ENCODE measurements at places on chromosomes 3 and 15.

DNA sequence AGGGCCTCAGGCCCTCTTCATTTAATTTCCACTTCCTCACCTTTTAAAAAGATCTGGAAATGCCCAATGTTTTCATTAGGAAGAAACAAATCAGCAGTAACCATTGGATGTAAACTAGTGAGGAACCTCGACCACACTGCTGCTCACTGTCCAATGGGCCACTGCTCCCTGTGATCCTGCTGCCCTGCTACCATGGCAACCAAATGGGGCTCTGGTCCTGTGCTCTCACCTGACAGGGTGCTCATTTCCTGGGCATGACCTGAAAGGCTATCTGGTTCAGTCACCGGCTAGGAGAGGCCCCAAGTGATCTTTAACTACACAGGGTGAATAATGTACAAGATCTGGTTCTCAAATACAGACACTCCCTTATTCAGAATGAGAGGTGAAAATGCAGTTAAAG is 54.6 kb downstream of the ARHGEF3 start:
- DNase-seq, result no peak

DNA sequence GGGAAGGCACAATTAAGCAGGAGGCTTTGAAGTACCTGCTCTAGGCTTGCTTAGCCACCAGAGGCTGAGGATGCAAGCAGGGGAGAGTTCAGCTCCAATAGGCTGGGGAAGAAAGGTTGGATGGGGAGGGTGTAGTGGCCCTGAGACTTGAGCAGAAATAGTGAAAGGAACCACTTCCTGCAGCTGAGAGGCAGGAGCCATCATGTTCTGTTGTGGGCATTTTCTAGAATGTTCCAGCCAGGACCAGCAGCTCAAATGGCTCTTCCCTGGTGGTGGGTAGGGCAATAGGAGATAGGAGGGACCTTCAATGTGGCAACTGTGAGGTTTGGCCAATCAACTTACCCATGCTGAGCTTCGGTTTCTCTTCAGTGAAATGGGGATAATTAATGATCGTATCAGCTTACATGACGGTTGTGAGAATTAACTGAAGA is 79.1 kb upstream of the CGNL1 start:
- no peak for DNase-seq

DNA sequence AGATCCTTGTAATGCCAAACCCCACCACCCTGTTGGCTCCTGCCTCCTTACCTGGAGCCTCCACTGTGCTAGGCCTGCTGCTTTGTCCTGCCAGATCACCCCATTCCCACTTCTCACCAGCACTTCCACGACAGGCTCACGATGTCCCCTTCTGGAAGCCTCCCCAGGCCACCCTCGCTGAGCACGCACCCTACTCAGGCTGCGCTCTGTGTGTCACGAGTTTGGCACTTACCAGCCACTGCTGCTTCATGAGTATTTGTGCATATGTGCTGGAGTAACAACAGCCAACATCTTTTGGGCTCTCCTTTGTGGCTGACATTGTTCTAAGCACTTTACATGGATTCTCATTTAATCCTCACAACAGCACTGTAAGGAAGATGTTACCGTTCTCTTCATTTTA is 58.1 kb downstream of the PDIA5 start:
- DNase-seq, result no peak

DNA sequence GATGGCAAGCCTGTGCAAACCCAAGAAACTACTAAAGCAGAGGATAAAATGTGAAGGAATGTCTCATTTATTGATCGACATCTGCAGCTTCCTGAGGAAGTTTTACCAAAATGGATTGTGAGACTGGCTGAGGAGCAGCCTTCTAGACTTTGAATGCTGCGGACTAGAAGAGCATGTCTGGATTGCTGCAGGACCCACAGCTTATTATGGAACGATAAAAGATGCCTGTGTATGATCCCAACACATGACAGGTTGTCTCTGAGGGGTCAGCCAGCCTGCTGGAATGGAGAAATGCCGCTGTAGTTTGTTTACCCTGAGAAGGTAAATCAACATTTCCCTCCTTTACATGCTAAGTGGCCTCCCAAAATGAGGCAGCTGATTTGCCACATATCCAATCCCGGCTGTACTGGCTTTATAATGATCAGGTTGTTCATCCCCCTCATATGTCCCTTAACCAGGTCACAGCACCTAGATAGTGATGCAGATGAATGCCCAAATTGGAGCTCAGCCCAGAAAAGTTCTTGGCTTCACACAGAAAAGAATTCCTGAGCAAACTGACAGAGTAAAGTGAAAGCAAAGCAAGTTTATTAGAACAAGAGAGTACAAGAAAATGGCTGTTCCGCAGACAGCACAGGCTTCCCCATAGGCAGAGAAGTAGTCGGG is 63.9 kb downstream of the IL12A start:
- DNase-seq, result no peak

- DNase-seq, result no peak
These were observed 25.4 kb upstream of the MRPS22 start for GRCh38 chr3:139318431-139318816.

DNA sequence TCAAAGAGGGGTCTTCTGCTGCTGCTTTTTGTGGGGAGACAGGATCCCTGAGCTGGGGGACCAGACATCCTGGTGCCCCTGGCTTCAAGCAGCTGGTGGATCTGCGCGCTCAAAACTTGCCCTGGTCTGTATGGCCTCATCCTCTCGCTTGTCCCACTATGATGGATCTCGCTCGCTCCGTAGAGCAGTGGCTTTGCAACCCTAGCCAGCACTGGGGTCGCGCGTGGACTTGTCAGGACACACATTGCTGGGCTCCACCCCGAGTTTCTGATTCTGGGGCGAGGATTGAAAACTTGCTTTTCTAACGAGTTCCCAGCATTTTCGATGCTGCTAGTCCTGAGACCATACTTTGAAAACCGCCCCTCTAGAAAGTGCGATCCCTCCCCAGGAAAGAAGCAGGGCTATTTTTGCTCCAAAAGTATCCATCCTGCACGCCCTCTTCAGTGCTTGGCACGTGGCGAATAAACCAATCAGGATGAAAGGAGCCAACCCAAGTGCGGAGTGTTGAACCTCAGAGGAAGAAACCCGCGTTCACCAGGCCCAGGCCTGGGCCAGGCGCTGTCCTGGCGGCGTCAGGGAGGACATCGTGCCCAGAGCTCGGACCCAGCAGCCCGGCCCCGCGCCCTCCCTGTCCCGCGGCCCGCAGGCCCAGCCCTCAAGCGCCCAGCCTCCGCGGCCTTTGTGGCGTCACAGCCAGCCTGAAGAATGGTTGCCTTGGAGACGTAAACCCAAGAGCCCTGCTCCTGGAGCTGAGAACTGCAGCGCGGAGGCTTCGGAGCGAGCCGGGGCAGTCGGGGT is at the start of gene CFAP100:
TSS of gene CFAP100 (plus strand) at position 731 of the 798 bp plus-strand sequence. CDS start 1,092 bp downstream, outside the sequence.
- DNase-seq, result no peak

DNA sequence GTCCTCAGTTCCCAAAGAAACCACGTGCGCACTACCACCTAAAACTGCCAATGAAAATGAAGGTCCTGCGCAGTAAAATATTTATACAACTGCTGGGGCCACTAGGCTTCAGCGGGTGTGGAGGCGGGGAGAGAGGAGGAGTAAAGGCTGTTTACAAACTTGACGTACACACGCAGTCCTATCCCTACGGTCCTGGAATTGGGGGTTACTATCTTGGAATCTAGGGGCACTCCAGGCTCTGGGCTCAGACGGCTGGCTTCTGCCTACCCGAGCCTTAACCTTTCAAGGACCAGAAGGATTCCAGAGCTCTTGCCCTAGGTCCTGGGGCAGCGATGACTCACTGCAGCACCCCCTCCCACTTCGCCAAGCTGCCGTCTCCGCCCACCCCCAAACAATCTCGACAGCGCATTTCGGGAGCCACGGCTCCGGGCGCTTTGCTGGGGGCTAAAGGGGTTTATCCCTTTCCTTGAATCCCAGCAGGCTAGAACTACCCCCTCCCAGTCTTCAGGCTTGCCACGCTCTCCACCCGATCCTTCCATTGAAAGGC is 3.0 kb downstream of the ADAMTS9 start:
- DNase-seq, result no peak

- no peak for DNase-seq
These were observed 3.9 kb upstream of the FSIP1 start for GRCh38 chr15:39786447-39787056.

DNA sequence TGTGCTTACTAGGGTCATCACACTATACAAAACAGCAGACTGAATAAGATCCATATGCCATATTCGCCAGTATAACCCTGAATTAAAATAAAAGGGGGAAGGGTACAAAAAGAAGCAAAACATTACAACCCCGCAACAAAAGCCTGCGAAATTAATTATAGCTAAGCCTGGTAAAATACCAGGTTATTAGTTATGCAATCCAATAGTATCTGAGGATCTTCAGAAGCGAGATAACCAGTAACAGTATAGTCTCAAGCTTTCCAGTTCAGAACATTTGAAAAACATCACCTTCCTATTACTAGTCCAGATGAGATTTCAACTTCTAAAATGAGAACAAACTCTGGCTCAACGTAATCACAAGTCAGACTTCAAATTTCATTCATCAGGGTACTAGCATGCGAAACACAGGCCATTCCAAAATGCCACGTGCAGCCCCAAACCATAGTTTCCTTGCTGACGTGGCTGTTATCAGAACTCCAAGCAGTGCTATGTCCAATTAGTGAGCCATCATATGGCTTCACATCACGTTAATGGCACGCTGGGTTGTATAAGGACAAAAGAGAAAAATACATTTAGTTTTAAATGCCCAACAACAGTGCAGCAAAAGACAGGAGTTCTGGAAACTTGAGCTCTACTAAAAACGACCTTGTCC is 1.1 kb downstream of the SSR3 start:
- no peak for DNase-seq

DNA sequence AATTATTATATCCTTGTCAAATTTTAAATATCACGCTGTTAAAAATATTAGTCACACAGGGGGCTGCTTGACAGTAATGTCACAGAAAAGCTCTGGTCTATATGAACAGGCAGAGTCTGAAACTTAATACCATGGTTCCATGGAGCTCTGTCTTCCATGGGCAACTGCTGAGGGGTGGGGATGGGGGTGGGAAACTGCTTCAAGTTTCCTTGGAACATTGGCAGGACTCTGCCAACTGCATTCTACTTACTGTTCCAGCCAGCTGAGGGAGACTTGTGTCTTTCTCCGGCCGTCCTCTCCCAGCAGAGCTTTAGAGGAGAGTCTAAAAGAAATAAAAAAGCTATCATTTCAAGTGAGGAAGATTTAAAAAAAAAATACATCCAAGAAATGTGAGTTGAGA is 348.7 kb downstream of the ZIC1 start:
- no peak for DNase-seq

DNA sequence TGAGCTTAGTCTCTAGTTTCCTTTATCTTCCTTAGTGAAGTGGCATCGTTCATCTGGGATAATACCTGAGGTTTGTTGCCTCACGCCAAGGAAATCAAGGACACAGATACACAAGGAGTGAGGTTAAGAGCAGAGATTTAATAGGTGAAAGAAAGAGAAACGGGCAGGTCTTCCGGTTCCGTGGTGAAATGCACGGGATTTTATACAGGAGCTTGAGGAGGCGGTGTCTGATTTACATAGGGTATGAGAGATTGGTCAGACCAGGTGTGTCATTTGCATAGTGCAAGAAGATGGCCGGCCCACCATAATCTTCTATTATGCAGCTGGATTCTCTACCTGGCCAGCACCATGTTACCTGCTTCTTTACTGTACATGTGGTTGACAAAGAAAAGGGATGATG is 17.2 kb downstream of the ARRDC4 start:
- no peak for DNase-seq

- no peak for DNase-seq
These were observed 72.7 kb downstream of the INO80 start for GRCh38 chr15:41043276-41043951.

DNA sequence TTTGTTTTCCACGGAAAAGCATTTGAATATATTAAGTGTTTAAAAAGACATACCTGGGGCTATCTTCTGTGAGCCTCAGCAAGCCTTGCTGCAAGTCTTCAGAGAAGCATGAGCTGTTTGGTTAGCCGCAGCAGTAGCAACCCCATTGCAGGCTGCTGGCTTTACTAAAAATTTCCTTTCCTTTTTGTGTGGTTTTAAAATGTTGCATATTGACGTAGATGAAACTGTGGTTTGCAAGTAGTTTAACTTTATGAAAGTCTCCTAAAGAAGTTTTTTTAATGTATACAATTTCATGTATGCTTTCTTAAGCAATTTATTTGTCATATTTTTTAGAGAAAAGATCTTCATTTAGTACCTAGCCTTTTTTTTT is at the start of gene GPR171:
TSS of gene GPR171 (minus strand) at position 166 of the 370 bp plus-strand sequence. CDS start 3,830 bp downstream, outside the sequence.
- no peak for DNase-seq

GRCh38 chr3:11637901-11638458 is 5.7 kb downstream of the VGLL4 start:
- DNase-seq, result no peak

DNA sequence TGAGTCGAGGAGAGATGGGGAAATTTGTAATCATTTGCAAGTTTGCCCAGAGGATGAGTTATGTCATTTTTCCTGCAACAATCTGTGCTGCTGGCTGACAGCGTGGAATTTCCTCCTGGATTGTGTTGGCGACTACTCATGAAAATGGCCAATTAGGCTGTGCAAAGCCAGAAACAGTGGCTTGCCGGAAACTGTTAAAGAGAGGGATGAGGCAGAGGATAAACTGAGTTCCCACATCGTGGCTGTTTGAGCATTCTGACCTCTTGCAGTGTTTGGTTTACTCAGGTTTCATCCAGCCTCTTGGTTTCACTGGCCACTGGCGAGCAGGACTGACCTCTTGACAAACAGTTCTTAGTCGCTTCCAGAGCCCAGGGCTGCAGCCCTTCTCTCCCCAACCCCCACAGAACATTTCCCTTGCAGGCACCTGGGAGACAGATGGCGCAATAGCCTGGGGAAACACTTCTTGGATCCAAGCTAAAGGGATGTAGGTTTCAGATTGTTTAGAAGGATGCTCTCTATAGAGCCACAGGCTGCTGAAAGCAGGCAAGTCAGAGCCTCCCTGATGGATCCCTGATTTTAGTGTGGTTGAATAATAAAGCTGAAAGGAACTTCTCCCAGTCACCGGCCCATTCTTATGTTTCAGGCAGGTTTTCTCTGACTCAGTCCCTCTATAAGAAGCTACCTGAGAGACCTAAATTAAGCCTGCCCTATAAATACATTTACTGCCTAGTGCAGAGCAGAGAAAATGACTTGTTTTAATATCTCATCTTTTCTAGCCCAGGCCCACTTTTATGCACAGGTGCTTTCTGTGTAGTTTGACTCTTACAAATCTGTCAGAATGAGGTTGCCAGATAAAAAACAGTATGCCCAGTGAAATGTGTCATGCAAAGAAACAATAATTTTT is 92.8 kb upstream of the UBE2E1 start:
- no peak for DNase-seq

DNA sequence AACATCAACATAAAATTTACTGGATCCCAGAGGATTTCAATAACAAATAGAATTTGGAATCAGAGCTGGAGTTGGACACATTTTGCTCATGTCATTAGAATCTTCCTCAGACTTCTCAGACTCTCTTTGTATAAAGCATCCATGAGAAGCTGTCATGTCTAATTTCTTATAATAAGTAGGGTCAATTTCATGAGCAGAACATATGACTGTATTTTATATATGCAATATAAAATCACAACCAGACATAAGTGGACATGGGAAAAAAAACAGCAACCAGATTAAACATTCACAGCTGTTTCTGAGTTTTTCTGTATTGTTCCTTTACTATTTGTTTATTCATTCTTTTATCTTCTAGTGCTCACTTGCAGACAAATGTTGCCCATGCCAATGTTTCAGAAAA is 325.5 kb downstream of the RBMS3 start:
- DNase-seq, result no peak

- DNase-seq, result no peak
These were observed 171.9 kb upstream of the NDN start for GRCh38 chr15:23859008-23859407.
